Amygdala (tissue), 56 donors: ENCODE measurements at places on chromosomes 2 and 18.

- DNase-seq: no peak
Measured at GRCh38 chr2:145674705-145675104, 1154.8 kb upstream of the ZEB2 start.

DNA sequence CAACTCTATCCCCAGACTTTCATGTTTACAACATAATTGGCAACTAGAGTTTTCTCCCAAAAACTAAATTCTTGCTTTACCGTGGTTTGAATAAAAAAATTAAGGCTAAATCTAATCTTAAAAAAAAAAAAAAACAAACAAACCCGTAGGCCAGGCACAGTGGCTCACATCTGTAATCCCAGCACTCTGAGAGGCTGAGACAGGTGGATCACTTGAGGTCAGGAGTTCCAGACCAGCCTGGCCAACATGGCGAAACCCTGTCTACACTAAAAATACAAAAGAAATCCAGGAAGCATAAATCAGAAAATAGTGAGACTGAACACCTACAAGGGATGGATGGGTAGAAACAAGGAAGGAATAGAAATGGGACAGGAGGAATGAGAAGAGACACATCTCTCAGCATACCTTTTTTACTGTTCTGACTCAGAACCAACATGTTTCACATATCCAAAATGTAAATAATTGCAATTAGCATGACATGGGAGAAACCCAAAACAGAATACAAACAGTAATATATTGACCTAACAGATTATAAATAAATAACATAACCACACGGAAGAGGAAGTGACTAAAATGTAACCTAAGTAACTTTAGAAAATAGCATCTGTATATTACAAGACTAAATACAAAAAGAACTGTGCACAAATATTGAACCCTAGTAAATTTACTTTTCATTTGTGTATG, 17.5 kb downstream of the MGAT4A start:
- no peak for DNase-seq

DNA sequence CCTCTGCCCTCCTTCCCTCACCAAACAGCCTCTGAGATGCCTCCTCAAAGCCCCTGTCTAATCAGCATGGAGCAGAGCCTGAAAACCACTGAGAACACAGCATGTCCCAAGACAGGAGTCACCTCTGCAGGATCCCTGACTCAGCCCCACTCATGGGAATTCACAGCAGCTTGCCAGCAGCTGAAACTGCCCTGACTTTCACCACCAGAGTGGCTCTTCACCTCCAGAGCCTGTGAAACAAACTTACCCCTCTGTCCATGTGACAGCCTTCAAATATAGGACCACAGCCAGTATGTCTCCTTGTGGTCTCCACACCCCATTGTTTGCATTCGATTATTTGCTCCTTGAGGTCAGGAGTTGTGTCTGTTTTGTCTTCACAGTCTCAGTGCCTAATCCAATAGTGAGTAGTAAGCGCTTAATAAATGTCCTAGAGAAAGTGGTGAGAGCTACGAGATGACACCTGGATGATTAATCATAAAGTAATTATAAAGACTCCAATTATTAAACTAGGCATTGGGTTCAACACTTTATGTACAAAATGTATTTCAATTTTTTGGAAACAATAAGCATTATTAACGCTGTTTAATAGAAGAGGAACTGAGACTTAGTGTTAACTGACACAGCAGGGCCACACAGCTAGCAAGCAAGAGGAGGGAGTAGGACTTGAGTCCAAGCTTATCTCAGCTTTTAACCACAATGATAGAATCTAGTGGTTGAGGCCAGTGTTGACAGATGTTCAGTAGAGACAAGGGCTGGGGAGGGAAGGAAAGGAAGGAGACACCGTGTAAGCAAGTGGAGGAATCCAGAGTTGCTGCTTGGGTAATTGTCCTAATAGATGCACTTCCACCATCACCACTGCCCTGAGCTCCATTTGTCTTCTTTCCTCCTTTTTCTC, 358.7 kb upstream of the TNP1 start:
- DNase-seq: no peak

DNA sequence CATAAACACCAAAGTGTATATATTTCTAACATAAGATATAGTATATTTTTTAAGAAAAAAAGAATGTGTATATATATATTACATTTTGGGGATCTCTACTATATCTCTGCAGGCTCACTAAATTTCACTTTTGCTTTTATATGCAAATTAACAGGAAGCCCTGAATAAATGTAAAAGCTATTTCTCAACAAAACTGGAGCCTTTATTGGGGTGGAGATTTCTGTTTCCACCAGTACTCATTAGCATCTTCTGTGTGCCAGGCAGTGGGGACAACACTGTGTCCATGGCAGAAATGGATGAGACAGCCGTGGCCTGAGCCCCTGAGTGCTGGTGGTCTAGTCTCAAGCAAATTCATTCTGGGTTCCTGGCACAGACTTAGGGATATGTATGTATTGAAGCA, 41.3 kb downstream of the C18orf63 start:
- no peak for DNase-seq

DNA sequence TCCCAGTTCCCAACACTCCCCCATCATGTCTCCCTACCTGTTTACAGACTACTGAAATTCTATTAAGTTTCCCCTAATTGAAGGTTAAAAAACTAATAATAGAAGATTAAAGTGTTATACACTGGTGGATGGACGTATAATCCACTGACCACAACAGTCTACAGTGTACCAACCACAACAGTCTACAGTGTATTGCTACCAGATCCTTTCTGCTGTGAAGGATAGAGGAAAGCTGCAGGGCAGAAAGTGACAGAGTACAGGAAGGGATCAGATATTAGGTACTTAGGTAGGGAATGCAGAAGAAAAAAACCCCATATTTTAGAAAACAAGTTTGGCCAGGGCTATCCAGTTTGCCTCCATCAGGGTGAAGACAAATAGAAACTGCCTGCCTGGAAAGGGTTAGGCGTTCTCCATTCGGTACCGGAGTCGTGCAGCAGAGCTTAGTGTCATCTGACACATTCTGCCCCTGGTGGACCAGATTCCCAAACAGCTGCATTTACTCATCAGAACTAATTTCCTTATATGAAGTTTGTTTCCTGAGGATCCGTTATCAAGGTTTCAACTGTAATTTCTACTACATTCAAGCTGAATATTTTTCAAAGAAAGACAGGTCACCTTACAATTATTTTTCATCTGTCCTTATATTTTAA, 49.9 kb downstream of the KLF7 start:
- DNase-seq: no peak

GRCh38 chr2:180227461-180227860, 220.4 kb upstream of the CWC22 start:
- no peak for DNase-seq

- no peak for DNase-seq
Measured at GRCh38 chr2:200456567-200456966, 53.3 kb downstream of the KCTD18 start.

GRCh38 chr2:53575721-53576124, 191.9 kb upstream of the CHAC2 start:
- no peak for DNase-seq

GRCh38 chr2:36871068-36871707, 95.1 kb downstream of the STRN start:
- DNase-seq: no peak

- DNase-seq: no peak
Measured at GRCh38 chr18:66632756-66633155, 28.9 kb upstream of the CDH19 start.

- no peak for DNase-seq
Measured at GRCh38 chr2:146579147-146579930, 1265.5 kb upstream of the ACVR2A start.

GRCh38 chr2:85865539-85866164, 23.1 kb downstream of the ST3GAL5 start:
- DNase-seq: no peak

DNA sequence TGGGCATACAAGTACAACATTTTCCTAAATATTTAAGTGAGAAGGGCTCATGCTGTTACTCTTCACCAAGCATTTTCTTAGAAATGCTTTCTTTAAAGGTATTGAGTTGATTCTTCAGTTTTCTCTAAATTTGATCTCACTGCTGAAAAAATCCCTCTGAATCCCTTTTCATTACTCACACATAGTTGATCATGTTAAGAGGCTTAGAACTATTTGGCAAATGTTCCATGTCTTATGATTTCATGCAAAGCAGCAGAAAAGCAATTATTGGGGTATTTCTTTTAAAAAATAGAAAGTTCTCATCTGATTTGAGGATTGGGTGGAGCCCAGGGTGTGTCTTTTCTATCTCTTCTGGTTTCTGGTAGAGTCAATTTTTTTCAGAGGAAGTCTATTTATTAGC, 1079.8 kb upstream of the ZEB2 start:
- no peak for DNase-seq

GRCh38 chr18:53380063-53380639, 844.3 kb downstream of the MBD2 start:
- DNase-seq: no peak

- DNase-seq: no peak
Measured at GRCh38 chr2:10246370-10246769, 56.3 kb upstream of the HPCAL1 start.

- DNase-seq: no peak
Measured at GRCh38 chr2:164066095-164066494, 330.3 kb upstream of the FIGN start.

DNA sequence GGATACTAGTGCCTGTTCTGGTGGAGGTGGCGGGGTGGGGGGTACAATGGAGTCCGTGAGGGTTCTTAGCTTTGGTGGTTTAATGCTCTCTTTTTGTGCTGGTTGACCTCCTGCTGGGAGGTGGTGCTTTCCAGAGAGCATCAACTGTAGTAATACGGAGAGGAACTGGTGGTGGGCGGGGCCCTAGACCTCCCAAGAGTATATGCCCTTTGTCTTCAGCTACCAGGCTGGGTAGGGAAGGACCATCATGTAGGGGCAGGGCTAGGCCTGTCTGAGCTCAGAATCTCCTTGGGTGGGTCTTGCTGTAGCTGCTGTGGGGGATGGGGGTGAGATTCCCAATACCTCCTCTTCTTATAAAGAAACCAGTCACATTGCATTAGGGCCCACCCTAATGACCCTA, 27.1 kb downstream of the CAMKMT start:
- DNase-seq: no peak

- no peak for DNase-seq
Measured at GRCh38 chr2:33317369-33318007, 159.0 kb upstream of the RASGRP3 start.

- DNase-seq: no peak
Measured at GRCh38 chr2:74031221-74031620, 46.5 kb downstream of the TET3 start.

DNA sequence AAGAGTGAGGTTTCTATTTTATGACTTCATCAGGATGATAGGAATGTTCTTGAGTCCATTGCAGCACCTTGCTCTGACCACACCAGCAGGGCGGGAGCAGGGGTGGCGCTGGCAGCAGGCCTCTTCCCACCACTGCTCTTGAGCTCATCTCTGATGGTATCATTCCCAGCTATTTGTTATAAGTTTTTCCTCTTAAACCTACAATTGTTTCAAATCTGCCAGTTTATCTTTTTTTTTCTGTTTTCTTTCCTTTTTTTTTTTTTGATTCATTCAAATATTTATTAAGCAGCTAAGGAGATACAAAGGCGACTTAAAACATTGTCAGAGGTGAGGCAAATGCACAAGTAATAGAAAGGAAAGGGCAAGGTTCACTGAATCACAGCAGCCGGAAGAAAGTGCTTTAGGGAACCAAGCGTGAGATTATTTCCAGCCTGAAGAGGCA, 28.7 kb downstream of the NIFK start:
- no peak for DNase-seq

DNA sequence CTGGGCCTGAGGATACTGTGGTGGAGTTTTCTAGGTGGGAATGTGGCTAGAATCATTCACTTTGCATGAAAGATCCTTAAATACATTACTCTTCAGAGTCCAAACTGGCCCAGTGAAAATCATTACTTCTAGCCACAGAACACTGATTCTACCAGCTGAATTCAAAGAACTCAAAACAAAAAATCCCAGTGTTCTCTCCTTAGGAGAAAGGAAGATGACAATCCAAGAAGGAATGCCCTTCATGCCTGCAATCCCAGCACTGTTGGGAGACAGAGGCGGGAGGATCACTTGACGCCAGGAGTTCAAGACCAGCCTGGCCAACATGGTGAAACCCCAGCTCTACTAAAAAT, 35.2 kb downstream of the FAM228A start:
- DNase-seq: no peak

GRCh38 chr2:45729753-45730512, 78.5 kb downstream of the PRKCE start:
- no peak for DNase-seq

GRCh38 chr18:59697236-59697932, at the start of gene CCBE1:
CCBE1 (minus strand) TSS chr18:59697423.
- DNase-seq: no peak

- no peak for DNase-seq
Measured at GRCh38 chr2:63880625-63881024, 38.9 kb downstream of the UGP2 start.

DNA sequence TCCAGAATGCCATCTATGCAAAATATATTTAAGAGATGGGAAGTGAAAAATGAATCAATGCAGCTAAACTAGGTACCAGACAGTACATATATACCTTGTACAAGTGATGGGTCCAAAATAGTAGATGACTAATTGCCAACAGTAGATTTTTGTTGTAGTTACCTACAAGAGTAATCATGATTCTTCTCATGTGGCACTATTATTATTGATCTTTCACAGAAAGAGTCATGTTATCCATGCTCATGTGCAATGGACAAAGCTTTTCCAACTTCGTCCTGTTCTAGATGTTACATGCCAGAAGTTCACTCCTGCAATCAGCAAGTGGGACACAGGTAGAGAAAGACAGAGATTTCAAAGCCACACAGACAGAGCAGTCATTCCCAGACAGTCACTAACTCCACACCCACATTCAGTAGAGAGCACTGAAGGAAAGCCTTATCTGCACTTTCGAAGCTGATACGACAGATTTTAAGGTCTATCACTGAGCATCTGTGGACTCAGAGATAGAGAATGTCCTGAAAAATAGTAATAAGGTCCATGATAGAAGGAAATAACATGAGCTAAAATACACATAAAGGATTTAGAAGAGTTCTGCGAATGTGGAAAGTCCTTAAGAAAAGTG, 101.6 kb upstream of the ITPRID2 start:
- no peak for DNase-seq

GRCh38 chr2:10283106-10284062, 19.3 kb upstream of the HPCAL1 start:
- DNase-seq: peak; percentile 45

- no peak for DNase-seq
Measured at GRCh38 chr2:28678175-28678855, 73.3 kb upstream of the PPP1CB start.

DNA sequence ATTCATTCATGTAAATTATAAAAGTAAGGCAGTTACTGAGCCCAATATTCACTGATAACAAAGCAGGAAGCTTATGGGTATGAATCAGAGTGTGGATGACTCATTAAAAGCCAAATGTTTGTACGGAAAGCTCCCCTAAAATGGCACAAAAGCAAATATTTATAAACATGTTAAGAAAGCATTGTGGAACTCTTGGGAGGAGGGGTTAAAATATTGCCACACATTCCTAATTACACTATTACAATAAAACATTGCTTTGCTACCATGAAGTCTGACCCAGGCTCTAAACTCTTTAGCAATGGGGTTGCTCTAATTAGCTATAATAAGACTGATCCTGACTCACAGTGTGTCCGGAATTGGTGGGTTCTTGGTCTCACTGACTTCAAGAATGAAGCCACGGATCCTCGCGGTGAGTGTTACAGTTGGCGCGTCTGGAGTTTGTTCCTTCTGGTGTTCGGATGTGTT, 110.9 kb downstream of the NAB1 start:
- no peak for DNase-seq

- DNase-seq: no peak
Measured at GRCh38 chr2:238669046-238669445, 178.8 kb upstream of the TWIST2 start.

- no peak for DNase-seq
Measured at GRCh38 chr2:227397562-227397961, 9.8 kb upstream of the SCYGR1 start.
